ENCODE measurements at places on chromosomes 5 and 9.
A peak's percentile ranks its signal among the peaks of the same experiment; 100 is the strongest.

DNA sequence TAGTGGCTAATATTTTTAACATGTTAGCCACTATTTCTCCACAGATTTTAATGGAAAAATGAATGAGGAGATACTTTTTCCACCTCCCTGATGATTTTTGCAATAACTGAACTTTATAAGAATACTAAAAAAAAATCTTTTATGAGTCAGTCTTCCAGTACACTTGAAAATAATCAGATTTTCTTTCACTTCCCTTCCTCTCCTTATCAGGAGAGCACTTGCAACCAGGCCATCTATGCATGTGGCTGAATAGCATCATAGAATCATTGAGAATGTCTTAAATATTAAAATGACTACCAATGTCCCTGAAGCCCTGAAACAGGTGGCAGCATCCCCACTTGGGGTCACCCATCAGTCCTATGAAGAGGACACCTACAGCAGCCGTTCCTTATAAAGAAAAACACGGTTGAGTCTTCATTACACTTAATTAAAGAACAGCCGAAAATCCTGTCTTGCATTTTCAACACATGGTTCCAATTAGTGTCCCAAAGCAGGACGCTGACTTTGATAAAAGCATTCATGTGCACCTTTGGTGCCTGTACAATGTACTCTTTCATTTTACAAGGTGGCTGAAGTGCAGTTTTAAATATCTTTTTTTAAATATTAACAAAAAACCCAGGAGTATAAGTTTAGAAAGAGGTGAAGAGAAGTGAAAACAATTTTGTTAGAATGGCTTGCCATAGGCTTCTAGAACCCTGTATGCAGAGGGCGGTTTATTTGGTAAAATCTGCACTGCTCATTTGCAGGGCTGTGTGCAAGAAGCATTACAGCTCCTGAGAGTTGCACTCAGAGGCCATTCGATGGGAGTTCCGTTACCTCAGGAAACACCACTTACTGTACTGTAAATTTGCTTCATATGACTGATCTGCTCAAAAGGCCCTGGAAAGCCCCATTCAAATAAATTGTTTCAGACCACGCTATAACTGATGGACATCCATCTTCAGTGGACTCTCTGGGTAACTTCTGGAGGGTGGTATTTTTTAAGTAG lies 106.9 kb upstream of the VCAN start:
- DNase-seq: no peak

DNA sequence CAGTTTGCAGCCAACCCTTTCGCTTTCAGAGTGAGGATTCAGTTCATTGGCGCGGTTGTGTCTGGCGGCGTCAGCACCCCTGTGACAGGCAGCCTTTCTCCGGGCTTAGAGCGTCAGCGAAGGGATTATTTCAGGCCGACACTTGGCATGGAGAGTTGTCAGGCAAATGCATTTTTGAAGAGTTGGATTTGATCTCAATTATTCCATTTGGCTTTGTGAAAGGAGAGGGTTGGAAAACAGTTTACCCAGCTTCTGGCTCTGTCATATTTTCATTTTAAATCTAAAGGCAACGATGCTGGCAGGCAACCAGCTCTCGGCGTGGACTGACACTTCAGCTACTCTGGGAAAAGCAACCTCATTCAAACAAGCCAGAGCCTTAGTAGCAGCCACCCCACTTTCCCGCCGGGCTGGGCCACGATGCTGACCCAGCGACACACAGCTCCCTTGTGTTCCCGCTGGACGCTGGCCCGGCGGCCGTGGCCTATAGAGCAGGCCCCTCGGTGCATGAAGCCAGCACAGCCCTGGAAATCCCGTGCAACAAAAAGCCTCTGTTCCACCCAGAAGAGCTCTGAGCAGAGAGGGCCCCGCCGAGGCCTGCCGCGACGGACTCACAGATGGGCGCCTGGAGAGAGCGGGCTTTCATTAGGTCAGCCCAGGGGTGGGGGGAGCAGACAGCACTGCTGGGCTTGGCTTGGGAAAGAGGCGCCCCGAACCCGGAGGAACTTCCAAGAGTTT lies 28.9 kb upstream of the LPCAT1 start:
- DNase-seq: peak; percentile 60

GRCh38 chr5:131270809-131271208 lies 7.0 kb downstream of the CDC42SE2 start:
- no peak for DNase-seq

GRCh38 chr9:108972626-108973209 lies 38.5 kb downstream of the ABITRAM start:
- no peak for DNase-seq

GRCh38 chr9:123389698-123390097 lies 33.7 kb downstream of the CRB2 start:
- DNase-seq: no peak

DNA sequence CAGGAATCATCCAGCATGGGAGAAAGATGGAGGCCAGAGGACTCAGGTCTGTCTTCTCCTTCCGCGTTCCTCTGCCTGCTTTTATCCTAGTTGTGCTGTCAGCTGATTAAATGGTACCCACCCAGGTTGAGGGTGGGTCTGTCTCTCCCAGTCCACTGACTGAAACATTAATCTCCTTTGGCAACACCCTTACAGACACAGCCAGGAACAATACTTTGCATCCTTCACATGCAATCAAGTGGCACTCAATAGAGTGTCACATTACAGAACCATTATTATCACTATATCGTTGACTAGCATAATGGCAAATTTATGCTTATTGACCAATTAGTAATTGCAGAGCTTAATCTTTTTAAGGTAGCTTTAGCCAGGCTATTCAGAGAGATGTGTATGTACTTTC lies 64.8 kb downstream of the UNC13B start:
- DNase-seq: no peak

GRCh38 chr5:10111571-10111970 lies 138.1 kb downstream of the ATPSCKMT start:
- DNase-seq: no peak

GRCh38 chr5:98363157-98363556 lies 410.3 kb upstream of the RGMB start:
- no peak for DNase-seq

DNA sequence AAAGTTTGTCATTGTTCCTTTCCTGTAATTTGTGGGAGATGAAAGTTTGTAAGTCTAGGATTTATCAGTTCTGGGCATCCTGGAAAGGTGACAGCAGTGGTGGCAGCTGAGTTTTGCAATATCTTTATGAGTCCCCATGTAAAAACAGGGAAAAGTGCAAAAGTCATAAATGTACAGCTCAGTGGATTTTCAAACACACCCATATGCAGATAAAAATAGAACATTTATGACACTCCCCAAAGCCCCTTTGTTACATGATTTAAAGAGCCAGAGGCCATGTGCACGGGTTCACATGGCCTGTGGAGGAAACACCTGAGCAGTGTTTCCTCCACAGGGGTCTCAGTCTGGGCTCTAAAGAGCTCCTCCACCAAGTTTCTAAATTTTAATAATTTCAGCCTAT lies 6.3 kb downstream of the TMEM38B start:
- no peak for DNase-seq

DNA sequence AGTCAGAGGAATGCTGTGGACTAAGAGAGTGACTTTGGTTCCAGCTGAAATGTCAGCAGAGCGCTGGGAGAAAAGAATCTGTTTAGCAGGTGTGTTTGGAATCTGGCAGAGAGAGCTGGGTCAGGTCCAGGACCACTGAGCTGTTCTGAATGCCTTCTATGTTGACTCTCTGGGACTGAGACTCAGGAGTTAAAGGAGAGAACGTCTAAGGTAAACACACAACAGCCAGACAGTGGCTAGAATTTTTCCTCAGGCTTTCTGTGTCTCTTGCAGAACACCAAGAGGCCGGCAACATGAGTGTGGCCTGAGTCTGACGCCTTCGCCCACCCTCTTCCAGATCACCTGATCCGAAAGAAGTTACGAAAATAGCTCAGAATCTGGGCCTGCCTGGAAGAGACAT lies 107.2 kb upstream of the ZNF462 start:
- no peak for DNase-seq

DNA sequence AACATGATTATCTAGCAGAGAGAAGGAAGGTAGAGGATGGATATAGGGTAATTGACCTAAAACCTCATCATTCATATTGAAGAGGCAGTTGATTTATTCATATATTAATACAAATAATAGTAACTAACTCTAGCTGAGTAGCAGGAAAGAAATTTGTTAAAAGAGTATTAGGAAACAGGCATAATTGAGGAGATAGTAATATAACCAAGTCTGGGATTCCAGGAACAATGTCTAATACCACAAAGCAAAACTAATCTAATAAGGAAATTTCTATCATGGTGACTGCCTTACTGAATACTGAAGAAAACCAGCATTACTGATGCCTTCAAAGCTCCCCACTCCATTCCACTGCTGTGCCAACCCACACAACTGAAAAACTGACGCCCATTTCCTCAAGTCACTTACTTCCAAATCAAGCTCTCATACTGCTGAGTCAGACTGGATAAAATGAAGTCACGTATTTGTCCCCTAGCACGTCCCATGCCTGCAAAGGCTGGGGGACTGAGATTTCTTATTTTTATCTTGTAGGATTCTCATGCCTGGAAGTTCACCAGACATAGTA lies 153.9 kb downstream of the SMC2 start:
- no peak for DNase-seq

GRCh38 chr5:44546286-44546685 lies 157.1 kb upstream of the FGF10 start:
- DNase-seq: no peak

DNA sequence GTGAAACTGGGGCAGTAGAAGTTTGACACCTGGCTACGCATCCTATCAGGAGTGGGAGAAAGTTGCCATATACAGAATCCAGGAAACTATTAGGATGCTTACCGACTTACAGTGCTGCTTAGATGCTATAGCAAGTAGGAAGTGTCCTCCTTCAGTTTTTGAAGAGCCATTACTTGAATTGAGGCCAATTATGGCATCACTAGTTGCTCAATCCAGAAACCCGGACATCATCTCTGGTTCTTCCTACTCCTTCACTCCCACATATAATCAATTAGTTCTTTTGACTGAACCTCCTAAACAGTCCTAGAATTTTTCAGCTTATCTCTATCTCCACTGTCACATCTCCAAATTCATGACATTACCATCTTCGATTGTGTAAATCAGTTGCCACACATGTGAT lies 41.8 kb upstream of the UGCG start:
- no peak for DNase-seq

- DNase-seq: no peak
Measured at GRCh38 chr5:2465383-2465782, 286.1 kb downstream of the IRX2 start.

- no peak for DNase-seq
Measured at GRCh38 chr9:137531099-137531765, 19.0 kb downstream of the PNPLA7 start.

DNA sequence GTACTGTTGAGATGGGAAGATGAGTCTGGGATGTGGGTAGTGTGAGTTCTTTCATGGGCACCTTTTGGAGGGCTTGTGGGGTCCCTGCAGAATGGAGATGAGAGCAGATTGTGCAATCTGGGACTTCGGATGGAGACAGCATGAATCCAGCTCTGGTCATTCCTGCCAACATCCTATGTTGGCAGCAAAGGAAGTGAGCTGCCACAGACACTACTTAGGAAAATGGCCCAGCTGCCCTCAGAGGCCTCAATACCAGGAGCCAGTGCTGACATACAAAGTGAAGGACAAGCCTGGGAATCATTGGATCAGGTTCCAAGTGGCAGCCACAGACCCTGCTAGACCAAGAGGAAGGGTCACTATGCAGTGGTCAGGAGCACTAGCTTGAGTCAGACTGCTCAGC lies 402.8 kb downstream of the CDK5RAP2 start:
- no peak for DNase-seq

DNA sequence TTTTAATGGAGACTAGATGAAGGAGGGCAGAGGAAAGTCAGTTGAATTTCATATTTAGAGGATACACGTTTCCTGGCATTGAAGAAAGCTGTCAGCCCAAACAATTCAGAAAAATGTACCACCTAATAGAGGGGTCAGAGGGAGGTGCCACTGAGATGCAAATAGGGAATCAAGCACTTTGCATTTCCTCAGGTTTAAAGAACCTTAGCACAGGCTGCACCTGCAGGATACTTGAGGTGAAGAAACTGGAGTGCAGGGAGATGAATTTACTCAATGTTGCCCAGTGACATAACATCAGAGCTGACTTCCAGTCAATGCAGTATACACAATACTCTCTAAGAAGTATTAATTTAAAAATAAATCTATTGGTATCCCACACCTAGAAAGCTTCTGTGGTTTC lies 67.0 kb upstream of the MAST4 start:
- DNase-seq: no peak

- DNase-seq: no peak
Measured at GRCh38 chr5:14849516-14850294, 21.9 kb downstream of the ANKH start.

- DNase-seq: no peak
Measured at GRCh38 chr5:96565582-96566265, 96.5 kb upstream of the CAST start.

GRCh38 chr9:111298731-111299598 lies 31.1 kb downstream of the OR2K2 start:
- peak; percentile 64 for DNase-seq

DNA sequence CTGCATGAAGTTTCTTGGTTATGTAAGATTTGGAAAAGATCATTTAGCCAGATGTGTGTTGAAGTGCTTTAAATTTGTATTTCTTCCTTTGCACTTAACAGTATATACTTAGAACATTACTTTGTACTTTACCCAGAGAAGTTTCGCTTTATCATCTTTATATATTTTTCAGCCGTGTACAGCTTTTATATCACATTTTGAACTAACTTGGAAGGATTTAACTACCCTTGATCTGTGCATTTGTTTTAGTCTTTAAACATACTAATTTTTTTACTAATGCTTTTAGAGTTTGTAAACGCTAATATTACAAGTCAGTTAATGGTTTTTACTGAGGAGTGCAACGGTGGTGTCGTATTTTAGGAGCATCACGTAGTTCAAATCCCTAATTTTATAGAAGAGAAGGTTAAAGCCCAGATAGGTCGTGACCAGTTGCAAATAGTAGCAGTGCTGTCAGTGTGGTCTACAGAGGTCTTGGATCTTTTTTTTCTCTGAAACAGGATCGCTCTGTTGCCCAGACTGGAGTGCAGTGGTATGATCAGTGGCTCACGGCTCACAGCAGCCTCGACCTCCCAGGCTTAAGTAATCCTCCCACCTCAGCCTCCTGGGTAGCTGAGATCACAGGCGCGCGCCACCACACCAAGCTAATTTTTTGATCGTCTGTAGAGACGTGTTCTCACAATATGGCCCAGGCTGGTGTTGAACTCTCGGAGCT lies 2.0 kb downstream of the MATR3 start:
- no peak for DNase-seq

GRCh38 chr5:93532370-93532769 lies 48.6 kb downstream of the NR2F1-AS1 start:
- peak; percentile 84 for DNase-seq

- DNase-seq: no peak
Measured at GRCh38 chr5:13248253-13248652, 696.2 kb downstream of the DNAH5 start.

- no peak for DNase-seq
Measured at GRCh38 chr9:76987594-76988200, 31.8 kb upstream of the FOXB2 start.

- DNase-seq: no peak
Measured at GRCh38 chr5:146345240-146345577, 6.6 kb downstream of the POU4F3 start.

DNA sequence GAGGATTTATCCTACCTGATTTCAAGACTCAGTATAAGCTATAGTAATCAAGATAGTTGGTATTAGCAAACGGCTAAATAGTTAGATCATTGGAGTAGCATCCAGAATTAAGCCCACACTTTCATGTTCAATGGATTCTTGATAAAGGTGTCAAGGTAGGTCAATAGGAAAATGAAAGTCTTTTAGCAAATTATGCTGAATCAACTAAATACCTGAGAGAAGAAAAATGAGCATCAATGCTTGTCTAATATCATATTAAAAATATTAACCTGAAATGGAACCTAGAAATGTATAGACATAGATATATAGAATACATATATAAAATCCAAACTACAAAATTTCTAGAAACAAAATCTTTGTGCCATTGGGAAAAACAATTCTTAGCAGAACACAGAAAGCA lies 685.6 kb downstream of the DTWD2 start:
- DNase-seq: no peak
